CD4-positive, alpha-beta T cell (primary cell): ENCODE measurements at places on chromosomes 5 and 9.

GRCh38 chr5:139708434-139708861 lies 60.3 kb downstream of the CXXC5 start:
- DNase-seq = no peak

GRCh38 chr9:8371686-8372085 lies 572.1 kb upstream of the DMAC1 start:
- DNase-seq = no peak

DNA sequence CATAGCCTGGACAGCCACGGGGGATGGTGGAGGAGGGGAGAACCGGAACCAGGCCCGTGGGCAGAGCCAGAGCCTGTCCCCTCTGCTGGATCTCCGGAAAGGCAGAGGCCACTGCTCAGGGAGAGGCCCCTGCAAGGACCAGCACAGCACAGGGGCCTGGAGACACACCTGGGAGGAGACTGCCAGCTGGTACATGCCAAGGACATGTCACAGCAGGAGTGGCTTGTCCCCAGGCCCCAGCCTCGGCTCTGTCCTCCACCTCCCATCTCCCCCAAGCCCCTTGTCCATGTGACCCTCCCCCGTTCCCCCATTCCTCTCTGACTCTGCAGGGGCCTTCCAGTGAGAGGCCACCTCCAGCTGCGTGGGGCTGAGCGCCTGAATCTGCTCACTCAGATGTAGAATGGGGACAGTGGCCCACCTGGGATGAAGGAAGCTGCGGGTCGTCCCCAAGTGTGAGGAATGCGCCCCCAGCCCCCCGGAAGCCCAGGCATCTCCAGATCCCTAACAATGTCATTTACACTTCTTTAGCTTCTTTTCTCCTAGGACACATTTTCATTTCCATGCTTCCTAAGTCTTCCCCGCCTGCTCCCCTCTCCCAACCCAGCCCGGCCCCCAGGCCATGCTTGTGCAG lies 349.6 kb upstream of the IRX2 start:
- no peak for DNase-seq

GRCh38 chr9:28120184-28120583 lies 546.9 kb upstream of the C9orf72 start:
- DNase-seq = no peak

DNA sequence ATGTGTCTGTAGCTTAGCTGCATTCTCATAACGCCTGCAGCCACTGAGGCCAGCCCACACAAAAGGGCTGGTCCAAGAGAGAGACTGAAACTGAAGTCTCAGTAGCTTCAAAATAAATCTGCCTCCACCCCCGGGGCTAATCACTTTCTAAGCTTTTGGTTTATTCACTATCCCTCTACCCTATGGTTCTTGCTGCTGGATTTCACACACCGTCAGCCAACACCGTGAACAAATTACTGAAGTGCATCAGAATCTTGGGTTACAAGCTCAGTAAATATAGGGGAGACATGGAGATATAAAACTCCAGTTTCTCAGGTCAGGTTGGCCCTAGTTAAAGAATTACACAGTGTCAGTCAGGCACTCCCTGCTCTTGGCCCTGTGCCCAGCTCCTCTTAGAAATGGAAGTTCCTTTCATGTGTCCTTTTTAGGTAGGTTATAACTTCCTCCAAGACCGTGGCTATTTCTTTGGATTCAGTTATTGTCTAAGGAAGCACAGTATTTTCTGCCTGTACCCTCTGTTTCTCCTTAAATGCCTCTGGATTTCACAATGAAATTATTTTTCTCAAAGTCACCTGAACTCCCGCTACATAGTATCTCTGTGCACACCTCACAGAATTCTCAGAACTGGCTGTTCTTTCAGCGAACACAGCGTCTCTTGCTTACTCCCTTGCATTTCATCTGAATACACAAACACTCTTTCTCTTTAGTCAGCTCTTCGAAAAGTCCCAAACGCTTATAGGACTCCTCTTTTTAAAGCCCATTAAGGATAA lies 112.5 kb downstream of the FAM174A start:
- peak; percentile 2 for DNase-seq

- peak; percentile 63 for DNase-seq
Measured at GRCh38 chr9:78074385-78075291, 43.0 kb upstream of the GNAQ start.

DNA sequence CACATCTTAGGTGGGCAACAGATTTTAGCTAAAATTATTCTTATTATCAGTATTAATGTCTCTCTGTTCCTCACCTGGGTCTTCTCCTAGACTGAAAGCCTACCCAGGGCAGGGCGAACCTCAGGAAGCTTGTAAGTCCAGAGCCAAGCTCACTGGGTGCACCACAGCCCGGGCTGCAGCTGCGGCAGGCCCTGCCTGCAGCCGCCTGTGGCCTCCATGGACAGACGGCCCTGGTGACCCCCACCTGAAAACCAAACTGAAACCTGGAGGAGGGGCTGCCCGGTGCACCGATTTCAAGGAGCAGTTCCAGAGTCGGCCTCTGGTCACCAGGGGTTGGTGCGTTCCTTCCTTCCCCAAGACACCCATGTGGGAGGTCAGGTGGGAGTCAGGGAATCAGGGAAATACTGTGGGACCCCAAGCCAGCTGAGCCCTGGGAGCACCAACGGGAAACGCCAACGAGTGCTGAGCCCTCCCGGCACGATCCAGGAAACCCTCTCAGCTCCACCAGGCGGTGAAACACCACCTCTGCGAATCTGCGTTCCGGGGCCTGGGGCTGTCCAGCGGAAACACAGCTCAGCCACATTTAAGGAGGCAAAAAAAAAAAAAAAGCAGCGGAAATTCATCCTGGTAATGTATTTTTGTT lies 68.6 kb upstream of the PPP1R26 start:
- DNase-seq = no peak

DNA sequence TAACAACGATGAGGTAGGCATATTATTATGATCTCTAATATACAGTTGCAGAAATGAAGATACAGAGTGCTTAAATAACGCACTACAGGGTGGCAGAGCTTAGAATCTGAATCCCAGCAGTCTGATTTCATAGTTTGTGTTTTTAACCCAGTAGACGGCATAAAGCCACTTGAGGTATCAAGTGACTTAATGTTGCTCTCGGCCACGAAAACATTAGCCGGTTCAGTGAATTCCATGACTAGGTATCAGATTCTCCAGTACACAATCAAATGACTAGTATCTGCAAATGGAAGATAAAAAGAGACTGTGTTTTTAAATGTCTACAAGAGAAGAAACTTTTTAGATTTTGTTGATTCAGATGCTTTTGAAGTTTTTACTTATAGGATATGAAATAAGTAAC lies 24.8 kb downstream of the SMC2 start:
- DNase-seq = no peak

DNA sequence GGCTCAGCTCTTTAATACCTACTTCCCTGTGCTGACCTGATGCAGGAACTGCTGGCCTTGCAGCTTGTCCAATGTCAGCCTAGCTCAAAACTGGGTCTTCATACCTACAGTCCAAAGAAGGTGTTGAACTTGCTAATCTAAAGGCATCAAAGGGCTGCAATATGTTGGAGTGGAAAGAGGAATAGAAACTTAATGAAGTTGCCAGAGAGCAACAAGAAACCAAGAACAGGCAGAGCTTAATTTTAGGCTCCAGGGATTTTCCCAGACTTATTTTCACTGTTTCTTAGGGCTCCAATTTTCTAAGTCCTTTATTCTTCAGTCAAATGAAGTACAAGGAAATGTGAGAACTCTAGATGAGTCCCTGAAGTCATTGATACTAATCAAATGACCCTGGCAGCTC lies 17.6 kb upstream of the ERCC6L2 start:
- no peak for DNase-seq

- no peak for DNase-seq
Measured at GRCh38 chr9:135365013-135365768, 114.4 kb upstream of the PPP1R26 start.

DNA sequence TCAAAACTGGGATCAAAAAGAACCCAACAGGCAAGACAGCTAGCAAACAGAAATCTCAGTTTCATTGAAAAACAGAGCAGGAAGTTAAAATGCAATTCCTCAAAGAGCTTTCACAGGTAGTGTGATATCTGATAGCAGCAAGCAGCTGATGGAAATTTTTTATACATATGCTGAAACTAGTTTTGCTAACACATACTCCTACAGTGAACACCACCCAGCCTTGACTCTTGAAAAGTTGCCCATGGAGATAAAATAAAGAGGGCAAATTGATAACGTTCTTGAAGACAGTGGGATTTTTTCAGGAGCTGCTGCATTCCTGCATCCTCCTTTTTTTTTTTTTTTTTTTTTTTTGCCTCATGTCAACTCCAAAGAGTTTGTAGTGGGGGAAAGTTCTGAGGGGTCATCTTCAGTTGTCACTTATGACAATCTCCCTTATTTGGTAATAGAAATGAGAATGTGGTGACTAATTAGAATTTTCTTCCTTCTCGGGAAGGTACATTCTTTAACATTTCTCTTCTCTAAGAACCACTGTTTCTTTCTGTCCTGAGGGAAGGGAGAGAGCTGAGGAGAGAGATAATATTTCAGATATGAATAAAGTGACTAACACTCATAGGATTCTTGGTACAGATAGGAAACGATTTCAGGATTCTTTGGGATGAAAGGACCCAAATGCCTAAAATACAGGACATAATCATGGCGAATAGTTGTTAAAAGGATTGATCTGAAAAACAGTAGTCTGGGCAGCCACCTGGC lies 24.6 kb downstream of the SH3RF2 start:
- DNase-seq = no peak

DNA sequence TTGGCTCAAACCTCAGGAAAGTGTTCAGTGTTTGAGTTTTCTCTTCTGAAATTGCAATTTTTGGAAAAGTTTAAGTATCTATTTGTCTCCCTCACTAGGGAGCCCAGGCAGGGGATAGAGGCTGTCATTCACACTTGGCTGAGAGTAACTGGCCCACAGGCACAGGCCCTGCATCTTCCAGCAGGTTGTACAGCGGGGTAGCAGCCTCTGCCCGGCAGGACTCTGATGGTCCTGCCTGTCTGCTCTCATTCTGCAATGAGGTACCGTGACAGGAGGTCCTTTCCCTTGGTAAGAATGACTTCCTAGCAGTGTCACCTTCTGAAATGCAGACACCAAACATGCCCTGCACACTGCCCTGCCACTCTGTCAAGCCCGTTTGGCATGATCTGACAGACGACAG lies 282.8 kb upstream of the DAP start:
- DNase-seq = no peak

DNA sequence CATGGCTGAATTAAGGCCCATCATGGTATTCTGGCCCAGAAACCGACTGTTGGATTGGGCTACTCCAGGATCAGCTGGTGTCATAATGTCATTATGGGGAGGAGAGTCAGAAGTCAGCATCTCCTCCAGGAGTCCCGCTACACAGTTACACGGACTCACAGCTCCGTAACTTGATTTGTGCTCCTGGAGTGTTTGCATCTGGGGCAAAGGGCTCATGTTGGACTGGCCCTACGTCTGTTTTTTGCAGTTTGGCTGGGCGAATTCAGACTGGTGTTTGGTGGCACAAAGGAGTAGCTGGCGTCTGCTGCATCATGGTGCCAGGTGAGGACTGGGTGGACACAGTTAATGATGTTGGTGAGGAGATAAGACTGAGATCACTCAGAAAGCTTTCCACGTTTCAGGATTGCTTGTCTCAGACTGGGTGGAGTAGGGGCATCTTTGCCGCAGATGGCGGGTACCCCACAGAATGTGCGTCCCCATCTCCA lies 31.3 kb downstream of the OR2V1 start:
- no peak for DNase-seq

DNA sequence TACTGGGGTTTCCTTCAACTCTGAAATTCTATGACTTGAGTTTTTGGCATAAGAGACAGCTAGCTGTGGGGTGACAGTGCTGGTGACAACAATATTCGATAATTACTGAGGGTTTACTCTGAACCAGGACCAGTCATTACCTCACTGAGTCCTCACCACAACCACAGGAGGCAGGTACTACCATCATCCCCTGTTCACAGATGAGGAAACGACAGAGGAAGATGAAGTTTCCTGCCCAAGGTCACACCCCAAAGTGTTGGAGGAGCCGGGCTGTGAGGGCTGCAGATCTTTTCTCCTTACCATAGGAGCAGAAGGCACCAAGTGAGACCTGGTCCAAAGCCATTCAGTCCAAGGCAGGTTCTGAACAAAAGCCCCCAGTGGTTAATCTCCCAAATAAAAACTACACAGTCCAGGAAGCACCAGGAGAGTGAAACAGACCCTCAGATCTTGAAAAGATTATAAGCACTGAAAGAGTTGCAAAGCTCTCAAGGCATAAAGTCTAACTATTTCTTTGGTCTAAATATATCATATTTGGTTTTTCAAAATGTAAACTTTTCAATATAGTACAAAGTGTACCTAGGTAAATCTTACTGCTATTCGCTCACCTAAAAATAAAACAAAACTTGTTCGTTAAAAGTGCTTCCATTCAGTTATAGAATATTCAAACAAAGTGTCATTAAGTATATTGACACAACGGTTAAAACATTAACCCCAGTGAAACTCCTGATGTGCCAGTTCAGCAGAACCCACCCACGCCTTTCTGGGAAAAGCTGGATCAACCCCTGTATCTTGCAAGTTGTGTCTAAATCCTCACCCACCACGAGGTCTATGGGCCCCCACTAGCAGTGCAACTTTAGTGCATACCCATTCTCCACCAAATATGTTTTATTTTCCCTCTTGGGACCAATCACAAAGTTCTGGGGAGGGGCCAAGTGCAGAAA lies 82.6 kb upstream of the EQTN start:
- DNase-seq = no peak

- no peak for DNase-seq
Measured at GRCh38 chr9:116927726-116928125, 240.6 kb downstream of the TRIM32 start.

DNA sequence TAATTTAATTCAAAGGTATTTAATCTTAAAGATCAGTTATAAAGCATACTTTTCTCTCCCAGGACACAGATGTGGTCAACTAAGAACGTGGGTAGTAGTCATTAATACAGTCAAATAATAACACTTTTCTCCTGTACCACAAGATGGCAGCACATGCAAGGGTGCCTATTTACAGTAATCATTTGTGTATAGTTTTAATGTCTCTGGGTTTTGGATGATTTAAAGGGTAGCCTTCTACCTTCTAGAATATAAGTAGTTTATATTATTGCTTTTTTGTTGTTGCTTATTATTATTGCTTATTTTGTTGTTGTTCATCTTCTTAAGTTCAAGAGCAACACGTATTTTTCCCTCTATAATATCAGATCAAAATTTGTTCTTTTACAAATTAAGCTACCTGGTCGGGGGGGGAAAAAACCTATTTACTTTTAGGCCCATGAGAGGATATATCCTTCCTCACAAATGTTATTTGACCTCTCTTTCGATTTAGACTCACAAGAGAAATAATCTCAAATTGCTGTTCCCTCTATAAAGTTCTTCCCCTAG lies 59.6 kb upstream of the SLC27A6 start:
- peak; percentile 20 for DNase-seq

GRCh38 chr5:151825445-151825844 lies 53.7 kb downstream of the G3BP1 start:
- peak; percentile 58 for DNase-seq

- DNase-seq = no peak
Measured at GRCh38 chr5:66634601-66635000, 38.4 kb downstream of the MAST4 start.

DNA sequence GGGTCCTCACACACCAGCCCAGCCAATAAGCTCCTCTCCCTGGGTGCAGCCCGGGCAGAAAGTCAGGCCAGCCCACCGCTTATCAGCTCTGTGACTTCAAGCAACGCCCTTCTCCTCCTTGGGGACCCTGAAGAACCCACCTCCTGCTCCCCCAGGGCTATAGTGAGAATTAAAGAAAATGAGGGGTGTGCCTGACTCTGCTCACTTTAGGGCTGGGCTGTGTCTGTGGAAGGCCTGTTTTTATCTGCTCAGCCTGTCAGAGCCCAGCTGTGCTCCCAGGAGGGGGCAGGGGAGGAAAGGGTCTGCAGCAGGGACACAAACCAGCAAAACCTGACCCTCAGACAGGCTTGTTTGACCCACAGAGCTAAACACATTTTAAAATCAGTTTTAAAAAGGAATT lies 3.9 kb downstream of the GPRIN1 start:
- no peak for DNase-seq

- DNase-seq = no peak
Measured at GRCh38 chr5:98605426-98605825, 168.0 kb upstream of the RGMB start.
